ENCODE measurements at places on chromosomes 3 and 15.

GRCh38 chr3:14511623-14512280 lies 28.4 kb downstream of the GRIP2 start:
- DNase-seq: no peak

GRCh38 chr15:74385733-74386132 lies 18.3 kb upstream of the CYP11A1 start:
- no peak for DNase-seq

DNA sequence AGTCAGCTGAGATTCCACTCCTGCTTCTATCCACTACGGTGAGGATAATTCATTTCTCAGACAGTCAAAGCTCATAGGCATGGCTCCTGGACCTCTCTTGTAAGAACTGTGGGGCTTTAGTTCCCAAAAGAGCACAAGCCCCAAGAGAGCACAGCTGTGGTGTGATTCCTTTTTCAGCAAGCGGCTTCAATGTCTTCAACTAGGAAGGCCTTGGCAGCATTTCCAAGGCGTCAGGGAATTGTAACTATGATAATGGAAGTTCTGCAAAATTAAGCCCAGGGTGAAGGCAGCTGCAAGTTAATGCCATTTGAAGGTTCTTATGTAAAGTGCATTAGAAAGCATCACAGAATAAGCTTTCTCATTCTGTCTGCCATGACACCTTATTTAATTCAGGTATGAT lies 657.1 kb downstream of the GRM7 start:
- DNase-seq: no peak

DNA sequence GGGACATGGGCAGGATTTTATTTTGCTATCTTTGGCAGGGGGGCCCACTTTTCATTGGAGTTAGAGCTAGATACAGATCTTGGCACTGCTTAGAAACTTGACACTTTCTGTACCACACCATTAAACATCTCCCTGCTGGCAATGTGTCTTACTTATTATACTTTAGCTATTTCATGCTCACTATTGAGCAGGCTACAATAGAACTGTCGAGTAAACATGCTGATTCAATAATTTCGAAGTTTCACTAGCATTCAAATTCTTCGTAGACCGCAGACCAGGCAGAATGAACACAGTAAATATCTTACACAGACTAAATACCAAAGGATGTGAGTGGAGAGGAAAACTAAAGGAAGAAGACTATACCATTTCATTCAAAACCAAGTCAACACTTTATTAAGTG lies 180.8 kb downstream of the UNC13C start:
- no peak for DNase-seq

Data from CMK (cell line).